ENCODE measurements at places on chromosomes 7 and 10.

GRCh38 chr7:116579835-116580234 lies 55.0 kb downstream of the CAV1 start:
- no peak for DNase-seq

DNA sequence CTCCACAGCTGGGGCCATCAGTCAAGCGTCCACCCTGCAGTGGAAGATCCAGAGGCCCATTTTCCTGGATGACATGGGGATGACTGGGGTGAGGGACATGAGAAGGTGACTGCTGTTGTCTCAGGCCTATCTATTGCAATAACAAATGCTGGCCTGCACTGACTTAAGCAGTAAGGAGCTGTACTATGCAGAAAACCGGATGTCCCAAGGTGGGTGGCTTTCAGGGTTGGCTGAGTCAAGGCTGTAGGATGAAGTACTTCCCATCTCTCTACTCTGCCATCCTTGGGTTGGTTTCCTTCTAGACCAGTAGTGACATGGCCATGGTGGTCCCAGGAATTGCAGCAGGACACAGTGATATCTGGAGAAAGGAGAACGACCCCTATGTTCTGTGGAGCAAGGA lies 48.1 kb downstream of the NEURL1 start:
- DNase-seq, result no peak

DNA sequence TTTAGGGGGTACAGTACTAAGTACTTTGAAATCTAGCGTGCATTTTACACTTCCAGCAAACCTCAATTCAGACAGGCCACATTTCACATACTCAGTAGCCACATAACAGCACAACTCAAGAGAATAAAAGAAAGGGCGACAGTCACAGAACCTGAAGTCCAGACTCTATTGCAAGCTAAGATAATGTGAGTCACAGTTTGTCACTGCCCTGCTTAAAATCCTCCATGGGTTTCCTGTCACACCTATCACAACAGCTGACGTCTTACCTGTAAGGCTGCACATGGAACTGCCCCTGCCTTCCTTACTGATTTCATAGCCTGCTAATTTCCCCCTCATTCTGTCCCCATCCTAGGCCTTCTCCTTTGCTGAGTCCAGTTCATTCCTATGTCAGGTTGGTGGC lies 16.1 kb upstream of the CDK14 start:
- no peak for DNase-seq

- DNase-seq, result no peak
Measured at GRCh38 chr10:101609481-101609880, 21.4 kb downstream of the DPCD start.

DNA sequence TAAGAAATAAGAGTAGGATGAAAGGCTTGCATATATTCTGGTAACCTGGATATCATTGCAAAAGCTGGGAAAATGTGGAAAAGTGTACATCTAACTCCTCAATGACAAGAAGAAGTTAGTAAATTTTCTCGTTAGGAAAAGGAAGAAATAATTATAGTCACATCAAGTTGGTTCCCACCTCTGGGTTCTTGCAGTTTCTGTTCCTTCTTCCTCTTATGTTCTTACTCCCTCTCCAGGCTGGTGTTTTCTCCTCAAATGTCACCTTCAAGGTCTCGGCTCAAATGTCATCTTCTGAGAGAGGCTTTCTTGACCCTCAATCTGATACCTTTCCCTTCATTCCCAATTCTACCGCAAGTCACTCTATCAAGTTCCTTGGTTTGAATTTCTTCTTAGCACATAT lies 64.4 kb downstream of the ENTPD1 start:
- no peak for DNase-seq

- DNase-seq, result no peak
Measured at GRCh38 chr10:119445311-119445934, 97.1 kb downstream of the RGS10 start.

DNA sequence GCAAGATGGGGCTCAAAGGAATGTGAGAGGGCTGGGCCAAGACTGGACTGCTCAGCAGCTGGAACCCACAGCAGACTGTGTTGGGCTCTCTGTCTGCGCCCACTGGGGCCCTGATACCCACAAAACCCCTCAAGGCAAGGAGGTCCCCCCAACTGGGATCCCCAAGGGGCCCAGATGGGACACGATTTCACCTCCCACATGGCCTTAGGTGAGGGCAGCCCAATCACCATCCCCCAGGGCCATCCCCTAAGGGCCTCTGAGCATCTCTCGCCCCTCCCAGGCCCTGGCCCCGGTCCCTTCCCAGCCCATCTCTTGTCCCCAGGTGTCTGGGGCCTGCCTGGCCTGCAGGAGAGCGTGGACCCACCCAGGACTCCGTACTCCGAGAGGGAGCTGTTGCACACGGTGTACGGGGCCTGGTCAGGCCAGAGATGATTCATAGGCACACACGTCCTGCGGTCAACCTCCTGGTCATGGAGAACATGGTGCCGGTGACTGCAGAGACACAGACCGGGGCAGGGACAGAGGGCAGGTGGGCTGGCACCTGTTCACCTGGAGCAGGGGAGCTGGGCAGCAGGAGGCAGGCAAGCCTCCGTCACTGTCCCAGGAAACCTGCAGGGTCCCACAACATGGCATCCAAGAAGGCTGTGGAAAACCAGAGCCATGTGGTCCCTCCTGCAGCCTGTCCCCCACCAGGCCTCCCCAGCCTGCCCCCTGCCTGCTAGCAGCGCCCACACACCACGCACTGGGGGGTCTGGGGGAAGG lies 21.6 kb downstream of the OGDHL start:
- no peak for DNase-seq

GRCh38 chr10:72007246-72007892 lies 43.2 kb downstream of the CHST3 start:
- no peak for DNase-seq

DNA sequence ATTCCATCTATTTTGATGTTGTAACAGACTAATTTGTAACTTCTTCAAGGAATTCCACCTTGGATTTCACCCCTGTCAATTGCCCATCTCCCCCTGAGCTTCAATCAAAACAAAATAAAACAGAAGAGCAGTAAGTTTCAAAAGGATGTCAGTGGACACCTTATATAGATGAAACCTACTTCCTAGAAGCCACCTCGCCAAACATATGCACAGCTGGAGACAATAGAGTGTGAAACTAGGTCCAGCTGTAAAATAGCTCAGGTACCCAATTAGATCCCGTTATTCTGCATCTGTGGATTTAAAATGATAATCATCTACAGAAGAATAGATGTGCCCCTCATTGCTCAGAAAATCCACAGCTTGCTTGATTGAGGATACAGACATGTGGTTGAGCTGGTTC lies 598.6 kb downstream of the SH2D4B start:
- no peak for DNase-seq

DNA sequence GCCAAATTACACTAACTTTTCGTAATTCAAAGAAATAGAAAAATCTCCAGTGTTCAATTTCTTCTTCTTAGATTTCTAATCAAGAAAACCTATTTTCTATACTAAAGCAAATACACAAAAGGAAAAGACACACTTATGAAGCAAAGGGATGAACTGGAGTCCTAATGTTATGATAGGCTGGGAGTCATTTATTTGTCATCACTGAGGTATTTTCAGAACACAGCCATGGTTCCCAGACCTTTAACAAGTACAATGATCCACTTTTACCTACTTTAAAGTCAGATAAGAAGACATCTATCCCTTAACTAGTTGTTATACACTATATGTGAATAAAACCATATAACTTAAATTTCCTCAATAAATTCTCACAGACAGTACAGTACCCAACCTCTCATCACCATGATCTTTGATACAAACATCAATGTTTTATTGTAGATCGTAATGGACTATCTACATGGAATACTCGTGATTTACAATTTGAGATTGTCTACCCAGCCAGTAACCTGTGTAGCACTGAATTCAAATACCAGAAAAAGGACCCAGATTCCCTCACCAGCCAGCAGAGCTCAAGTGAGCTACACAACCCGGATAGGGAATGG lies 12.5 kb downstream of the ASNS start:
- no peak for DNase-seq

GRCh38 chr10:120460186-120460585 lies 3.2 kb downstream of the PLPP4 start:
- DNase-seq, result no peak

DNA sequence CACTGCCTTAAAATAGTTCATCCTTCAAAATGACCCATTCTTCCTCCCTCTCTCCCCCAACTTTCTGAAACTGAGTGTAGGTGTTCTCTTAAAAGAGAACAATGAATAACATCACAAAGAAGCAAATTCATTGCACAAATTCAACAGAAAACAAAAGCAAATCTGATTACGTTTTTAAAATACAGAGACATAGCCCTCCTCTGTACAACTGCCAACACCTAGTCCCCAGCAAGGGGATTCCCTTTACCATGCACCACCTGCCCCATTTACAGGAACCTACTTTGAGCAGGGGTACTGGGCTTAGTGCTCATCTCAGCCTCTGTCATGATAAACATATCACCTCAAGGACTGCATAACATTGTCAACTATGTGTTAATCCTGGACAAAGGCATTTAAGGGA lies 302.8 kb upstream of the AOAH start:
- DNase-seq, result no peak

GRCh38 chr7:116032886-116033285 lies 2.3 kb upstream of the TFEC start:
- DNase-seq, result no peak

DNA sequence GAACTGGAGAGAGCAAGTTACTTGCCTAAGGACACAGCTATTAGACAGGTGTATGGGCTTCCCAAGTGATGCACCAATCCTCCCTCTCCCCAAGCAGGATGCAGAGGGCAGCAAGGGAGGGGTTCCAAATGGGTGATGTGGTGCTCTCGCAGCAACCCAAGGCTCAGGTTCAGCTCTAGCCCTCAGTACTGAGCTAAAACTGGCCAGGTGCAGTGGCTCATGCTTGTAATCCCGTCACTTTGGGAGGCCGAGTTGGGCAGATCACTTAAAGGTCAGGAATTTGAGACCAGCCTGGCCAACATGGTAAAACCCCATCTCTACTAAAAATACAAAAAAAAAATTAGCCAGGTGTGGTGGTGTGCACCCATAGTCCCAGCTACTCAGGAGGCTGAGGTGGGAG lies 40.7 kb downstream of the GPRIN2 start:
- no peak for DNase-seq

DNA sequence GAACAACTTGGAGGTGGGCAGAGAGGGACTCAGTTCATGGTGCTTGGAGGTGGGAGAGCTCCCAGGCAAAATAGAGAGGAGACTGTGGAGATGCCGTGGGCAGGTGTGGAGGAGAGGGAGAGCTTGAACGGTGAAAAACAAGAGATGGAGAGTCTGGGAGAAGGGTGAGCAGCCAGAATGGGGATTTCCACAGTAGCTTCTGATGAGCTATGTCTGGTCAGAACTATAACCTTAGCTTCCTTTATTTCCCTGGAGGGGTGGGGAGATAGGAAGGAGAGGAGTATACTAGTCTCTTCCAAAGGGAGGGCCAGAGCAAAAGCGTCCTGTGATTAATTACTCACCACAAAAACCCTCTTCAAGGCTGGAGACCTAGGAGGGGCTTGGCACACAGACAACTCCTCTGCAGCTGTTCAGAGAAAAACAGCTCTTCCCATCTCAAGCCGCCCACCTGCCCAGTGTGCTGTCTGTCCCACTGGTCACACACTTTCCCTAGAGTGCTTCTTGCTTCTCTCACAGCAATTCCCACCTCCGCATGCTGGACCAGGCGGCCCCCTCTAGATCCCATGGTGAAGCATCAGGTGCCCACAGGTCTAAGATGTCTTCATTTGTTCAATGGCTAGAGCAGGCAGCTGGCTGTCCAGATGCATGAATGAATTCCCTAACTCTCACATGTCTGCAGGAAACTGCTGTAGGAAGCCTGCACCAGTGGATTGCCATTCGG lies 41.9 kb downstream of the TAS2R41 start:
- DNase-seq, result no peak

GRCh38 chr10:114482480-114483304 lies 78.4 kb upstream of the AFAP1L2 start:
- DNase-seq, result no peak

GRCh38 chr7:40586197-40586596 lies 451.4 kb downstream of the SUGCT start:
- no peak for DNase-seq

DNA sequence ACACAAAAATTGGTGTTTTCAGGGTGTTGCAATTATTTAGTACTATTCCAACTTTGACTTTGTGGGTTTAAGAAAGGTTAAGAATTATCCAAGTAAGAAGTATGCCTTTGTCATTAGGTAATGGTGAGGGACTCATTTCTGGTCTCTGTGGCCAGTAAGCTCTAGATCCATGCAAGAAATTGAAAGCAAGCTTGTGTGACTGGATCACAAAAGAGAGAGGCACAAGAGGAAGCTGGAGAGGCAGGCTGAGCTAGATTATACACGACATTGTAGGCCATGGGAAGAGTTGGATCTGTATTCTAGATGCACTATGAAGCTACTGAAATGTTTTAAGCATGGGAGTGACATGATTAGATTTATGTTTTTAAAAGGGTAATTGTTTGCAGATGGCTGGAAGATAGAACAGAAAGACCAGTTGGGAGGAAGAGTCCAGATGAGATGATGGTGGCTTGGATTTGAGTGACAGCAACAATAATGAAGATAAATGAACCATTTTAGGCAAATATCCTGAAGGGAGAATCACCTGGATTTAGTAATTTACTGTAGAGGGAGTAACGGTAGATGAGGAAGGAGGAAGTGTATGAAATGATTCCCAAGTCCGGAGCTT lies 50.0 kb downstream of the CALD1 start:
- no peak for DNase-seq

GRCh38 chr7:75881436-75882095 lies 2.7 kb downstream of the RHBDD2 start:
- DNase-seq, result no peak

DNA sequence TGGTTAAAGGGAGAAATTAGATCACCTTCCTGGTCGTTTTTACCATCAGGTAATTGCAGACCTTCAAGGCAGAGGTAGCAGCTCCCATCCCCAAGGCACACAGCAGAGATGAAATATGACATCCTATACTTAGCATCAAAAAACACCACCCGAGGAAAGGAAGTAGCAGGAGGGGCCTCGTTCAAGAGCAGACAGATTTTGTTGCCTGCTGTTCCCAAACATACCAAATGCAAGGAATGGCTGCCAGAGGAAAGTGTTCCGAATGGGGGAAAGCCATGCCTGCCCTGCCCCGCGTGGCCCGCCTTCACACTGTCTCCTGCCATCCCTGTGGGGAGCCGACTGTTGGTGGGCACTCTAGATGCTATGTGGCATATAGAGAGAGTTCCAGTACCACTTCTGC lies 18.0 kb downstream of the FKBP6 start:
- no peak for DNase-seq

DNA sequence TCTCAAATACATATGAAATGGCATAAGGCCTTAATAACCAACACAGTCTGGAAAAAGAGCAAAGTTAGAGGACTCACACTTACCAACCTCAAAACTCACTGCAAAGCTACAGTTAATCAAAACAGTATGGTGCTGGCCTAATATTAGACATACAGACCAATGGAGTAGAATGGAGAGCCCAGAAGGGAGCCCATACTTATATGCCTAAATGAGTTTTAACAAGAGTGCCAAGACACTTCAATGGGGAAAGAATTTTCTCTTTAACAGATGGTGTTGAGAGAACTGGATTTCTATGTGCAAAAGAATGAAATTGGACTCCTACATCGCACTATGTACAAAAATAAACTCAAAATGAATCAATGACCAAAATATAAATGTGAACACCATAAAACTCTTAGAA lies 522.6 kb downstream of the AUTS2 start:
- DNase-seq, result no peak
